Psoas muscle (tissue), 8 donors: ENCODE measurements at places on chromosomes 6 and 20. TPM values are rescaled to one million over a fixed set of nuclear protein-coding genes. Genes with fewer than 3 reads are reported as not detected.

The ABHD16B gene
- not detected for total RNA-seq

The CNPY3 gene
- total RNA-seq: 7.7 TPM

The ULBP1 gene
- 0.11 TPM for total RNA-seq

The PSORS1C1 gene
- 0.06 TPM for total RNA-seq

The SALL4 gene
- total RNA-seq: not detected

The CLDN20 gene
- total RNA-seq: not detected

The FGD2 gene
- 2.3 TPM for total RNA-seq

The PPIL6 gene
- total RNA-seq: 3.1 TPM

The CD24 gene
- total RNA-seq: 0.29 TPM

The PCK1 gene
- total RNA-seq: 0.34 TPM

The C6orf47 gene
- 14.6 TPM for total RNA-seq

DNA sequence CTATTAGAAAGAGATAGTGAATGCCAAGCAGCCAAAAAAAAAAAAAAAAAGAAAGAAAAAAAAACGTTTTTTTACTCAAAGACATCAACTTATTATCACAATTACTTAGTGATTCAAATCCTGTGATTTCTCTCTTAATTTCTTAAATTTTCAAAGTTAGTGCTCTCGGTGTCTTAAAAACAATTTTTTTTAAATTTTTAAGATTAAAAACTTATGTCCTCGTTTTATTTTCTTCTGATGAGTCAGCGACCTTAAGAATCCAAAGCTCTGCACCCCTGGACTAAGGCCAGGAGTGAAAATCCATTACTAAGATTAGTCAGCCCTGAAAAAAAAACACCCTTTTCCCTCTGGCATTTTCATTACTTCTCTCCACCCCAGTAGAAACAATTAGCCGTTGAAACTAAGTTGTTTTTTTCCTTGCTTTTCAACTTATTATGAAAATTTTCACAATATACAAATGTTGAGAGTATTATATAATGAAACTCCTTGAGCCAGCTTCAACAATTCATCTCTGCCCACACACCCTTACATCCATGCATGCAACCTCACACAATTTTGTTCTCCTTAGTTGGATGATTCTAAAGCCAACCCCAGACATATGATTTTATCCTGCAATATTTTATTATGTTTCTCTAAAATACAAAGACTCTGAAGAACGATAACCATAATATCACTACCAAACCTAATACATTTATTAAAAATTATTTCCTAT is 85.6 kb upstream of the CARMIL1 start:
- no peak for DNase-seq

DNA sequence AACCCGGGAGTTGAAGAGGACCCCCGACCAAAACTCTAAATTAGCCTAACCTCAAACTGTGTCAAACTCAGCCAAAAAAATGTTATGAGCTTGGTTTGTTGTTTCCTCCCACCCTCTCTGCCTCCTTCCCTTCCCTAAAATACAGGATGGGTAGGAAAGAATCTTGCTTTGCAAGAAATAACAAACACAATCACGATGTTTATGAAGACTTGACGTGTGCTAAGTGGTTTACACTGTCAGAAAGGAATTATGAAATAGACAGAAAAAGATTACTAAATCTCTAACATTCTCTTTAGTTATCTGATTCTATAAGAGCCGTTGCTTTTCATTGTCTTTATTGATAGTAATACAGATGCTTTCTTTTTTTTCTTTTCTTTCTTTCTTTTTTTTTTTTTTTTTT is 285.1 kb downstream of the BMP7 start:
- no peak for DNase-seq

DNA sequence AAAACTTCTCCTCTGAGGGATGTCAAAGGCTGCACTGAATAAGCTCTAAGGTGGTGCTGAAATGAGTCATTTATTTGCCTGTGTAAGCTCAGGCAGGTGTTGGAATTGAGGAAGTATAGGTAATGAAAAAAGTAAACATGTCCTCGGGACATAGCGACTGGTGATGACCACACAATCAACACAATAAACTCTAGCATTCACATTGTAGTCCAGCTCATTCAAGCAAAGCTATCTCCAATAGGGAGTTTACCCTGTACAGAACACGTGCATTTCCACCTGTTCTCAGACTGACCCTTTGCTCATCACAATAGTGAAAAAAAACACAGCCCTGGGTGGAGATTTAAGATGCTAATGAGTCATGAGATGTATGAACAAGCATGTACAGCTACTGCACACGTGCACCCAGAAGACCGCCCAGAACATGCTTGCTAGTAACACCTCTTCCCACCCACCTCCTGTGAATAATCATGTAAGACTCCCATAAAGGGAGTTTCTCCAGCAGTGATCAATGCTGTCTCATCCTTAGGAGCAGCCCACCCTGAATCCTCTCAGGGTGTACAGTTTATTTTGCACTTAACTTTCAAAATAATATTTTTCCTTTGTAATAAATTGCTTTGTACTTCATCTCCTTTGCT is 33.0 kb upstream of the POU5F1 start:
- no peak for DNase-seq

DNA sequence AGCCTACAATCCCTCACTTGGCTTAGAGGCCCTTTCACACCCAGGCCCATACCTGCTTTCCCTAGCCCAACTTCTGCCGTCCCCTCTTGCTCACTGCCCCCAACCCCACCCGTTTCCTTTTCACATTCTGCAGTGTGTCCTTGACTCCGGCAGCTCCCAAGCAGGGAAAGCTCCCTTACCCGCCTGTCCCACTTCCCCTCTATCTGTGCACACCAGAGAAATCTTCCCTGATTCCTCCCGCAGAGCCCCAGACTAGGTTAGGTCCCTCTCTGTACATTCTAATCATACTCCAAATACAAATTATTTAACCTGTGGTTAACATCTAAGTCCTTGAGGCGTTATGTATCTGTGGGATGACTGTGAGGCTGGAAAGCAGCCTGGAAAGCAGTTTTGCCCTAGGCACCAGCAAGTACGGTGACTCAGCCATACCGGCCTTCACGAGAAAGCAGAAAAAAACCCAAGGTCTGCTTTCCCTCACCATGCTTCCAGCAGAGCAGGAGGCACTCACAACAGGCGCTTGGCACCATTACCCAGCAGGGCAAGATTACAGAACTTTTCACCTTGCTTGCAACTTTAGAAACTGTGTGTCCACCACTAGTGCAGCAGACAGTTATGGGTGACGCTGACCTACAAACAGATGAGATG is 22.3 kb downstream of the ELOVL5 start:
- peak; percentile 24 for DNase-seq

- no peak for DNase-seq
Observed at GRCh38 chr6:7048894-7049293, 58.9 kb upstream of the RREB1 start.

DNA sequence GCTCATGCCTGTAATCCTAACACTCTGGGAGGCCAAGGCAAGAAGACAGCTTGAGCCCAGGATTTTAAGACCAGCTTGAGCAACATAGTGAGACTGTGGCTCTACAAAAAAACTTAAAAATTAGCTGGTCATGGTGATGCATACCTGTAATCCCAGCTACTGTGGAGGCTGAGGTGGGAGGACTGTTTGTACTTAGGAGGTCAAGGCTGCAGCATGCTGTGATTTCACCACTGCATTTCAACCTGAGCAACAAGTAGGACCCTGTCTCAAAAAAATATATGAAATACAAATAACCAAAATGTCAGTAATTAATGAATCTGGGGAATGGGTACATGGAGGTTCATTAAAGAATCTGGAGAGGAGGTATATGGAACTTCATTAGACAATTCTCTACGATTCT is 9.9 kb downstream of the FKBP5 start:
- no peak for DNase-seq

- no peak for DNase-seq
Observed at GRCh38 chr6:5878792-5879191, 127.9 kb downstream of the NRN1 start.

- DNase-seq: no peak
Observed at GRCh38 chr6:22965889-22966288, 396.5 kb downstream of the HDGFL1 start.

- no peak for DNase-seq
Observed at GRCh38 chr6:20055916-20056315, 156.4 kb downstream of the MBOAT1 start.

DNA sequence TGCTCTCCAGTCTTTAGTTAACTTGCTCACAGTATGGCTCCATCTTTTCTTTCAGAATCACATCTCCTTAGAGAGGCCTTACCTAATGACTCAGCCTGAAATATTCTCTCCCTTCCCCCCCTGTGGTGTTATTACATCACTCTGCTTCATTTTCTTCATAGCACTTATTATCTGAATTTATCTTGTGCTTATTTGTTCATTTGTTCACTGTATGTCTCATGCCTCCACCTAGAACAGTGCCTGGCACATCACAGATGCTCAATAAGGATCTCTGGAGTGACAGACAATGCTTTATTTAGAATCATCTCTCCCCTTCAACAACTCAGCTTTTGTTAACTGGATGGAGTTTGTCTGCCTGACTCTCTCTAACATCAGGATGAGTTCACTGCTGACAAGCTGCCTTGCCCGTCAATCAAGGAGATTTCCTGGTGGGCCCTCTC is 96.6 kb upstream of the MAN1A1 start:
- DNase-seq: no peak

DNA sequence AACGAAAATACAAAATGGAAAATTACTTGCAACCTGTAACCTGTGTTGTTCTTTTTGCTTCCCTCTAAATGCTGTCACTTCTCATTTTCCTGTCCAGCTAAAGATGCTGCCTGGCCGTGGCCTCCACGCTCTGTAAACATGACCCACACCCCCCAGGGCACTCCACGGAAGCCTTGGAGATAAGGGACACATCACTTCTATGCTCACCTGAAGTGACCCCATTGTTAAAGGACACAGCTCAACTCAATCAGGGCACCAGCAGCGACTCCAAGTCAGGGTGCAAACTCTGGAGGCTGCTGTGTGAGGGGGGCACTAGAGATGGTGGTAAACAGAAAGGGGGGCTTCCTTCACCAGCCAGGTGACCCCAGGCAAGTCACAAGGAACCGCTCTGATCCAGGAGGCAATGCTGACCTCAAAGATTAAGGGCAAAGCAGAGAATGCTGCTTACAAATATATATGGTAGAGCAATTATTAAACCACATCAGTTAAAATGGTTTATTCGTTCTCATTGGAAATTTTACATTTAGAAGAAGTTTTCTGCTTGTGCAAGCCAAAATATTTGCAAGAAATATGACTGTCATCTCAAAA is 13.2 kb downstream of the DIDO1 start:
- DNase-seq: no peak

DNA sequence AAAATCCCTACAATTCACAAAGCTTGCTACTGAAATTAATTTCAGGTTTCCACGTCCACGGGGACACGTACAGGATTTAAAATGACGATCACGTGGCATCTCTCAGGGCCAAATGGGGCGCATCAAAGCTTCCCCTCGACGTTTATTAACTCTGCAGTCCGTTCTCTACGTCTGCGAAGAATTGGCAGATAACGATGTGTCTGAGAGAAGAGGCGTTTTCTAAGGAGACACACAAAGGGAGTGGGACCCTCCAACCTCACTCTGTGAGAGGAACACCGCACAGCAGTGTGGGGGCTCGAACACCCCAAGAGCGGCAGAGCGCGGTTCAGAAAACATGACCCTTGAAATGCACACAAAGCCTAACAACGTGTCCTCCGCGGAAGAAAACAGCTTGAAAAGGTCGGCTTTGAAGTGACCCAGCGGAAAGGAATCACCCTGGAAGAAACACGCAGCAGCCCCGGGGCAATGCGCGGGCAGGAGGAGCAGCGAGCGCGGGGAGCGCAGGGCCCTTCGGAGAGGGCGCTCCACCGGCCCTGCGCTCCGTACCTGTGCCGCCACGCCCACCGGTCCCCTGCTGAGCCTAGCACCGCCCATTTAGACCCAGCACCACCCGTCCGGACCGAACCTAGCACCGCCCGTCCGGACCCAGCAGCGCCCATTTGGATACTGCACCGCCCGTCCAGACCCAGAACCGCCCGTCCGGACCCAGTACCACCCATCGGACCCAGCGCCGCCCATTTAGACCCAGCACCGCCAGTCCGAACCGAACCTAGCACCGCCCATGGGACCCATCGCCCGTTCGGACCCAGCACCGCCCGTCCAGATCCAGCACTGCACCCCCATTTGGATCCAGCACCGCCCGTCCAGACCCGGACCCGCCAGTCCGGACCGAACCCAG is 1.1 kb upstream of the AFDN start:
- peak; percentile 40 for DNase-seq

- DNase-seq: peak; percentile 93
Observed at GRCh38 chr6:43770372-43771209, 580 bp downstream of the VEGFA start.

DNA sequence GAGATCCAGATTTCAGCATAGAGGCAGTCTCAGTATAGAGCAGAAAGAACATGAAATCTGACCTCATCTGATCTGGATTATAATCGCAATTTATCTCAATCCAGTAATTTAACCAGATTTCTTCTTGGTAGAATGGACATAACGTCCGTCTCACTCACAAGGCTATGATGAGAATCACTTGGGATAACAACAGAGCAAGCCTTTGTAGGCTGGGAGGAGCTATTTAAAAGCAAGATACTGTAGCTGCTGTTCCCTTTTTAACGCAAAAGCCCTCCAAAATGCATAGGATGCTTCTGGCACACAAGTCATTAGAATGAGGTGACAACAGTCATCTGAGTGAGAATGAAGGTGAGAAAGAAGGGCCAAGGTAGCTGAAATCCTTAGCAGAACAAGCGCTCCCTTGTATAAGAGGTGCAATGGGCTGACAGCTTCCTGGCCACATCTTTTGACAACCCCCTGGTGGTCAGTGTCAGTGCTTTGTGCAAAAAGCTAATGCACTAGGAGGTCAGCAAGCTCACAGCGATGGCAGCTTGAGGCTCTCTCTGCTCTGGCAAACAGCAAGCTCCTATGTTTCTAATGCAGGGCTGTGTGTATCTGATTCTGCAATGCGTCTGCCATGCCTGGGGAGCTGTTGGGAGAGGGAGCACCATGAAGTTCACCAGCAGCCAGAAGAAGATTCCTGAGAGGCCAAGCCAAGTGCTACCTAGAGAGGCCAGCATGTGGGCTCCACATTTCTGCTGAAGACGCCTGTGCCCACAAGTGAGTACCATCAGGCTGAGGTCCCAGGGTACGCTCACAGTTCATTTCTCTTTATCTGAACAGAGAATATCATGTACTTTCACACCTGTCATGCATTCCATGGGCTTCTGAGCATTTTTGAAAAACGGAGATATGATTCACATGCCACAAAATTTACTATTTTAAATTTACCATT is 16.2 kb downstream of the METTL24 start:
- no peak for DNase-seq

GRCh38 chr6:146878952-146879340 is 280.2 kb downstream of the ADGB start:
- DNase-seq: no peak

GRCh38 chr6:30940361-30940986 is at the start of gene MUCL3:
Gene MUCL3, plus strand, starts transcription at chr6:30940973. Its CDS starts 27 bp downstream, at chr6:30941000.
- DNase-seq: no peak

GRCh38 chr6:130547723-130548122 is 181.9 kb downstream of the TMEM200A start:
- DNase-seq: peak; percentile 54

DNA sequence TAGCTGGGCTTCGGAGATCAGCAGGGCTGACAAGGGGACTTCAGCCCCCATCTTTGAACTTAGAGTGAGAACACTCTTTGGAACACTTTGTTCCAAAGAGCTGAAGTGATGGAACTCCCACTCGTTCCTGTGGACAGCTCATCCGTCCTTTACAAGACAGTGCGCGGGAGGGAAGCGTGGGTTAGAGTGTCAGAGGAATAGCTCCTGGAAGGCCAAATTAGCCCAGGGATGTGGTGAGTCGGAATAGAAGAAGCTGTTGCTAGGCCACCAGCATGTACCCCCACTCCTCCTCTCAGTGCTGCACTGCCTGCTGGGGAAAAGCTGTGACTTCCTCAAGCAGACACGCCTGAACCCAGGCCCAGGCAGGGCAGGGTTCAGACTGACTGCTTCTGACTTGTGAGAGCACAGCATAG is 1.7 kb downstream of the SDCBP2 start:
- DNase-seq: peak; percentile 60
